BJ (cell line): ENCODE measurements at places on chromosomes 7 and 10.

- no peak for DNase-seq
These were observed 991 bp downstream of the SEMA4G start for GRCh38 chr10:100970076-100970913.

DNA sequence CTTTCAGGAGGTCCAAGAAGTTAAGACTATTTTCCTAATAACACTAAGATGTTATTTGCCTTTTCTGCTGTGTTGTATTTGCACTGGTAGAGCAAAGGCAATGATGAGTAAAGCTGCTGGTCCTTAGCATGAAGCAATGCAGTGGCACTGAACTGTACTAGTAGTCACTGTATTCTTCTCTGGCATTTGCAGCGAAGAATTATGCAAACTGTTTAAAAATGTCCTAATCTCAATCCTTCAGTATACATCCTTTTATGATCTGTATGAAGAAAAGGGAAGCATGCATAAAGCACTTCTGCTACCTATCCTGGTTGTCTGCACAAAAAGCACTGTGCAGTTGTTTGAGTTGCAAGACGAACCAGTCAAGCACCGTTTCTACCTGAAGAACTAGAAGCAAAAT is 20.4 kb downstream of the IGF2BP3 start:
- DNase-seq, result no peak

- no peak for DNase-seq
These were observed 37.5 kb downstream of the ENO4 start for GRCh38 chr10:116886772-116887171.

DNA sequence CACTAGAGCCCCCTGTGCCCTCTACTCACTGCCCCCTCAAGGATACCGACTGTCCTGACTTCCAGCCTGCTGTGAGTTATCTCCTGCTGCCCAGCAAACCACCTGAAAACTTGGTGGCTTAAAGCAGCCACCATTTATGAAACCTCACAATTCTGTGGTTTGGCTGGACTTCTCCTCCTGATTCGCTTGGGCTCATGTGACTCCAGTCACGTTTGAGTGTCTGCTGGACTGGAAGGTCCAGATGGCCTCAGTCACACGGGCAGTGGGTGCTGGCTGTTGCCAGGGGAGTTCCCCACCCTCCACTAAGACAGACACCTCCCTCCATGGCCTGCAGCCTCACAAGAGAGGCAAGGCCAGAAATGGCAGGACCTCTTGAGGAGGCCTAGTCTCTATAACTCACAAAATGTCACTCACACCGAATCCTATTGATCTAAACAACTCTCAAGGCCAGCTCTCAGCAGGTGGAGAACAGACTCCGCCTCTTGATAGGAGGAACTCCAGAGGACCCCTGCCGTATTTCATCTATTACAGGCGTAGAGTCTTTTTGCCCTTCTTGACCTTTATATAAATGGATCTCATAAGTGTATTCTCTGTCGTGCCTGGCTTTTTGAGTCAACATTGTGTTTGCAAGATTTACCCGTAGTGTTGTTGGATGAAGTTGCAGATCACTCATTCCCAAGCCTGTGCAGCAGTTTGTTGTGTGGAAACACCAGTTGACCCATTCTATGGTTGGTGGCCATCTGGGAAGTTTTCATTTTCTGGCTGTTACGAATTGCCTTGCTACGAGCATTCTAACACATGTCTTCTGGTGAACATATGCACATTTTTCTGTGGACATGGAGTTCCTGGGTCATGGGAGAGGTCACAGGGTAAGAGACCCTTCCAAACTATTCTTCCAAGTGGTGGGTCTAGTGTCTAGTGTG is 48.3 kb downstream of the ZMIZ1 start:
- DNase-seq, result no peak

DNA sequence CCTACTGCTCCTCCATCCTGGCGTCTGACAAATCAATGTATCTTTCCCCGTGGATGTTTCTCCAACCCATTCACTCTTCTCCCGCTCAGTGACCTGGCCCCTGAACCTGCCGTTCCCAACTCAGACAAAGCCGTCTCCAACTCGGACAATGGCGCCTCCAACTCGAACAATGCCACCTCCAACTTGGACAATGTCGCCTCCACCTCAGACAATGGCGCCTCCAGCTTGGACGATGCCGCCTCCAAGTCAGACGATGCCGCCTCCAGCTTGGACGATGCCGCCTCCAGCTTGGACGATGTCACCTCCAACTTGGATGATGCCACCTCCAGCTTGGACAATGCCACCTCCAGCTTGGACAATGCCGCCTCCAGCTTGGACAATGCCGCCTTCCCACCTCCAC is 608.6 kb downstream of the DNAJB6 start:
- DNase-seq, result no peak

DNA sequence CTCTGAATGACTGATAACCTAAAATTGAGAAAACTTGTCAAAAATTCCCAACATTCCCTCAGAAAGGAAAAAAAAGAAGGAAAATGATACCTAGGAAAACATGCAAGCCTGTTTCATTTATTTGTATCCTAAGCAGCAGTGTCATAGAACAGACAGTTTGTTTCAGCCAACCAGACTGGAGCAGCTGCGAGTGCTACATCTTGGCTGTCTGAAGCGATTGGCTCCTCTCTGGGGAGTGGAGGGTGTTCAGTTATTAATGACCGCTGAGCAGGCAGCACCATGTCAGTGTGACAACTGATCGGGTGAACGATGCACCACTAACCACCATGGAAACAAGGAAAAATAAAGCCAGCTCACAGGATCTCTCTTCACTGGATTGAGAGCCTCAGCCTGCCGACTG is at the start of gene LRRN3:
LRRN3 (plus strand) TSS at position 282 of the 400 bp plus-strand sequence. CDS start 31,646 bp downstream, outside the sequence.
- DNase-seq, result no peak

DNA sequence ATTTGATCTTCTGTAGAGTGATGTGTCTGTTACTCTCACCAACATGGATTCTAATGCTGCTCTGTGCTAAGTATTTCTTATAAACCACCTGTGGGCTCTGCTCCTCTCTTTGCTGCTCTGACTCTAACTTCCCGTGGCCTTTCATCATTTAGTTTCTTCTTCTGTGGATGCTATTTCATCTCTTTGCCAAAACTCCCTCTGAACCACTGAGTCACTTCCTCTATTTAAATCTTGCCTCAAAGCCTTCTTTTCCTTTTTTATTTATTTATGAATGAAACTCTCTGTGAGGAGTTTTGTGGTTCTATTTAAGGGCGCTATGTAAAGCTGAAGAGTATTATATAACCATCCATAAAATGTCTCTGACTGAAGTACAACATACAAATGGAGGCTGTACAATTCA is 538.5 kb downstream of the SUGCT start:
- DNase-seq, result peak; percentile 54

DNA sequence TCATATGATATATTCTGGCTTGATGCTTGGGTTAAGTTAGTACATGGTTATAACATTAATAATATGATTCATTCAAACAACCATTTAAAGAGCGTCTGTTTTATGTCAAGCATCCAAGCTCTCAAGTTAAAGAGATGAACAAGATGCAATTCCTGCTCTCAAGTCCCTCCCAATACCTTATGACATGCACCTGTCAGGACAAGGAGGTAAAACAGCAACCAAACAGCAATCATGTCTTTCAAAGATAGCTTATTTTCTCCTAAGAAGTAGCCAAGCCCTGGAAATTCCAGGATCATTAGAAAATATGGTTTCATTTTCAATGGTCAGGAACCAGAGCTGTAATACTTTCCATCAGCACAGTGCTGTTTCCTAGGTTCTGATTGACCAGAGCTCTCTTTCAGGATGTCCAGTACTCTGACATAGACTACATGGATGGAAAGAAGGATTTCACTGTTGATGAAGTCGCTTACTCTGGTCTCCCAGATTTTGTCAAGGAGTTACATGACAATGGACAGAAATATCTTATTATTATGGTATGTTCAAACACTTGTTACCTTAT is 29.0 kb downstream of the MGAM2 start:
- DNase-seq, result no peak

- no peak for DNase-seq
These were observed 408.6 kb upstream of the PRKCQ start for GRCh38 chr10:6988654-6989053.
